ENCODE measurements at places on chromosomes 13 and 19. TPM values are rescaled to one million over a fixed set of nuclear protein-coding genes. Genes with fewer than 3 reads are reported as not detected.

DNA sequence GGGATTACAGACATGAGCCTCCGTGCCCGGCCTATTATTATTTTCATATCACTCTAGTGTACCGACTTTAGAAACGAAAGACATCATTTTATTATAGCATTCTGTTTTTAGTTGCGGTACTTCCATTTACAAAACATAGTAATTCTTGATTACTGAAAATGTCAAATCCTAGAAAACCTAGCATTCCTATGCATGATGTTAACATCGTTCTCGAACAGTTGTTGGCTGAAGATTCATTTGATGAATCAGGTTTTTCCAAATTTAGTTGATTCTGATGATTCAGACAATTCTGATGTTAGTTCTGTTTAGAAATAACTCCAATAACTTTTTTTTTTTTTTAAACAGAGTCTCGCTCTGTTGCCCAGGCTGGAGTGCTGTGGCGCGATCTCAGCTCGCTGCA lies 11.5 kb upstream of the MTRF1 start:
- DNase-seq = no peak

GRCh38 chr13:111614613-111615012 lies 294.2 kb downstream of the TEX29 start:
- no peak for DNase-seq

- no peak for DNase-seq
Measured at GRCh38 chr13:52701728-52702465, 37.7 kb downstream of the CNMD start.

DNA sequence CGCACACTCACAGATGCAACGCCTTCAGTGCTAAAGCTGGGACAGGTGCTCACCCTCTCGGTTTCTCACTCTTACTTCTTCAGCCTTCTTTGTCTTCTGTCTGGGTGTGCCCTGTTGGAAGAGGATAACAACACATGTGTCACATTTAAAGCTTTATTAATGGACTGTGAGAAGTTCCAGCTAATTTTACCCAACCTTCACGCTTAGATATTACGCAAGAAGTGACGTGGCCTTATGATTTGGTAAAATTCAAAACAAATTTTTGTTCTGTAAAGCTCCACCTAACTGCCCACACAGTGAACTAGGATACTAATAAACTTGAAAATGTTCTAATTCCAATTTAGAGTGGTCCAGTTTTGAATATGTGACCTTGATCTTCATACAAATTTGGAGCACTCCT lies 66.7 kb upstream of the LRCH1 start:
- no peak for DNase-seq

FCER2 gene
- 0.27 TPM for total RNA-seq

DNA sequence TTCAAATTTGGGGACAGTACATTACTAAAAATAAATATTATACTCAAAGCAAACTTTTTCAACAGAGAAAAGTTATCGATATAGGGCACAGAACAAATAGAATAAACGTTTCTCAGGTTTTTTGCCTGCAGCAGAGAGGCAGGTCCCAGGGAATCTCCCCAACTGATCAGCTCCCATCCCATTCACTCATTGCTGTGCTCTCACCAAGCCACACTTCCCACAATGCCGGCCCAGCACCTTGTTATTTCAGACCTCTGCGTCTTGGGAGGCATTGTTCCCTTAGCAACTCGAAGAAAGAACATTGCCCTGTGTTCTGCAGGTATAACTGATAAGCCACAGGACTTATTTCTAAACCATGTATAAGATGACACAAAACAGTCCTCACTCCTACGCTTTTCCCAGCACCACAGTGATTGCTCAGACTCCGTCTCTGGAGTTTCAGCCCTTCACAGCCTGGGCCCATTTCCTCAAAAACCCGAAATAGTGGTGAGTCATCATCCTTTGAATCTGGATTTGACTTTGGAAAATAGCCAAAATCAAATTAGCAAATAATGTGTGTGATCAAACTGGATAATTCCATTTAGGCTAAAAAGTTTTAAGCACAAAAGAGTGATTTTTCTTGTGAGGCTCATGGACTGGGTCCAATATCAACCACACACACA lies 100.4 kb downstream of the DCLK1 start:
- no peak for DNase-seq

GRCh38 chr13:28401303-28402056 lies 93.4 kb downstream of the FLT1 start:
- DNase-seq = no peak

DCT gene
- total RNA-seq = not detected

GRCh38 chr19:4594201-4594600 lies 34.7 kb upstream of the SEMA6B start:
- no peak for DNase-seq

- DNase-seq = no peak
Measured at GRCh38 chr13:49436890-49437289, 7.0 kb downstream of the CAB39L start.

ZNF284 gene
- not detected for total RNA-seq

PSG11 gene
- not detected for total RNA-seq

DNA sequence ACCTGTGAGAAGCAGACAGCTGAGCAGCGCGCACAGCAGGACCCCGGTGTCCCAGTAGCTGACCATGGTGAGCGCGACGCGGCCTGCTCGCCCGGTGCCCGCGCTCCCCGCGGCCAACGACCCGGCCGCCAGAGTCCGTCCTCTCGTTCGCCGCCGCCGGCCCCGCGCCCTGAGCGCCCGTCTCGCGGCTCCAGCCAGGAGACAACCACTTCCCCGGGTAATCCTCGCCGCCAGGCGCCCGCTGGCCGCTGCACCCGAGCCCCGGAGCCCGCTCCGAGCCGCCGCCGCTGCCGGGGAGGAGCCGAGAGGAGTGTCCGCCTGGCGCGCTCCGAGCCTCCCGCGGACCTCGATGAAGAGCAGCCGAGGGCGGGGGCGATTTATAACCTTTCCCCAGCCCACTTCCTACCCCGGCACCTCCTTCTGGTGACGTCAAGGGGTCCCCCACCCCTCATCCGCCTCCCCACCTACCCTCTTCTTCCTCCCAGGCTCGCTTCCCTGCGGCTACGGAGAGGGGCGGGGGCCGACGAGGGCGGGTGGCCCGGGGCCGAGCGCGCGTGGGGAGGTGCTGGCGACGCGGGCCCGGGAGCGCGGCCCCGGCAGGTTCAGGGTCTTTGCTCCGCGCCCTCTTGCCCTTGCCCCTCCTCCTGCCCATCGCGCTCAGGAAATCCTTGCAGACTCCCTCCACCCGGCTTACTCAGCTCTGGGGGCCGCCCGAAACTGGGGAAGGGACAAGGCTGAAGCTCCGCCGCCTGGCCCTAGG lies at the start of gene FLT1:
Gene FLT1 (minus strand): TSS at position 351 of the 760 bp plus-strand sequence. CDS start 285 bp downstream, at position 66.
- DNase-seq = no peak
